ENCODE measurements at places on chromosomes 7 and 10.

- DNase-seq = no peak
Observed at GRCh38 chr10:102007796-102008195, 48.2 kb downstream of the ARMH3 start.

GRCh38 chr7:158193446-158193845 lies 394.2 kb downstream of the PTPRN2 start:
- no peak for DNase-seq

DNA sequence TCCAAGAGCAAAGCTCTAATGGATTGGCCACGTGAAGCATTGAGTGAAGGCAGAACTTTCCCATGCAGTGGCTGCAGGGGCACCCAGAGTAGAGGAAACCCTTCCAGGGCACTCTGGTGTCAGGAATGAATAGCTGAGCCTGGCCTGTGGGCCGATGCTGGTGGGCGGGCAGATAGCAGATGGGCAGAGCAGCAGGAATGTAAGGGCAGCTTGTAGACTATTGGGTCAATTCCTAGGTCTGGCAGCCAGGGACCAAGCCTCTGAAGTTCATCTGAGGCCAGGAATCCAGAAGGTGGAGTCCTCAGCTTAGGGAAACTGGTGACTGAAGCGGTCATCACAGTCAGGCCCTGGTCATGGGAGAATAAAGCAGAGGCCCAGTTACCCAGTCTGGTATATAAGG lies 115.4 kb downstream of the TMEM178B start:
- DNase-seq = no peak

- DNase-seq = peak; percentile 41
Observed at GRCh38 chr10:104935656-104936055, 294.6 kb downstream of the SORCS3 start.

DNA sequence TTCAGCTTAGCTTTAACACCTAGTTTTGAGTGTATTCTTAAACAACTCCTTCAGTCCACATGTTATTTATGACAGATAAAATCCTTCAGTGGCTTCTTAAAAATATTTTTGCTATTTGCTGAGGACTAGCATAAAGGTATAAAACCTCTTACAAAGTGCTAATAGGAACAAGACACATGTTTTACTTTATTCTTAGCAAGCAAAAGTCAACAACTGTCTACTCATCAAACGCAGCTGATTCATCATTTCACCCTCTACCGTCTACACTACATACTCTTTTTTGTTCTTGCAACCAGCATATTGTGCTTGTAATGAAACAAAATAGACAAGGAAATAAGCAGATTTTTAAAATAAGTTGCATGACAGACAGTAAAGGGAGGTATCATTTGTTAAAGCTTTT lies 319.7 kb downstream of the SNX13 start:
- DNase-seq = no peak

GRCh38 chr7:140653319-140654108 lies 12.9 kb upstream of the DENND2A start:
- peak; percentile 55 for DNase-seq

DNA sequence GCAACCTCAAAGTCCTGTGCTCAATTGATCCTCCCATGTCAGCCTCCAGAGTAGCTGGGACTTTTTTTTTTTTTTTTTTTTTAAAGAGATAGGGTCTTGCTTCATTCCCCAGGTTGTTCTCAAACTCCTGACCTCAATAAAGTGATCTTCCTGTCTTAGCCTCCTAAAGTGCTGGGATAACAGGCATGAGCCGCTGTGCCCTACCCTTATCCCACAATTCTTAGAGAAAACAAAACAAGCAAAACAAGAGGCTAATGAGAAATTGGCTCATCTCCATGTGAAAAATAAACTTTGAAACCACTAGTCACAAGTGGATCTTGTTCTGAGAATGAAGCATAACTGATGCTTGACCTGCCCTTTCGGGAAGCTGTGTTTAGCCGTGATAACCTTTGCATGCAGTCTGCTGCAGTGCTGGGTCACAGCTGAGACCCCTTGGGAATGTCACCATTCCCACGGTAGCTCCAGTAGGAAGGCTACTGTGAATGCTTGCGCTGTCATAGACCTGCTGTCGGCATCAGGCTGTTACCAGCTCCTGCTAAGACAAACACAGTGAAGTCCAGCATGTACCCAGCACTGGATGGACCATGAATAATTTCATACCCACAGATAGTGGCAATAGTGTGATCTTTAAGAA lies 290.7 kb upstream of the KIAA1217 start:
- no peak for DNase-seq

GRCh38 chr10:132881186-132881920 lies 61.0 kb downstream of the CFAP46 start:
- no peak for DNase-seq

GRCh38 chr10:29993319-29993915 lies 66.0 kb downstream of the JCAD start:
- no peak for DNase-seq

GRCh38 chr10:30897547-30897946 lies 134.1 kb downstream of the ZNF438 start:
- DNase-seq = no peak

DNA sequence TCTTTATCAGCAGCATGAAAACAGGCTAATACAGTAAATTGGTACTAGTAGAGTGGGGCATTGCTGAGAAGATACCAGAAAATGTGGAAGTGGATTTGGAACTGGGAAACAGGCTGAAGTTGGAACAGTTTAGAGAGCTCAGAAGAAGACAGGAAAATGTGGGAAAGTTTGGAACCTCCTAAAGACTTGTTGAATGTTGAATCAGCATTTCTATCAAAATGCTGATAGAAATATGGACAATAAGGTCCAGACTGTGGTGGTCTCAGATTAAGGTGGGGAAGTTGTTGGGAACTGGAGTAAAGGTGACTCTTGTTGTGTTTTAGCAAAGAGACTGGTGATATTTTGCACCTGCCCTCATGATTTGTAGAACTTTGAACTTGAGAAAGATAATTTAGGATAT lies 231.2 kb upstream of the KCND2 start:
- DNase-seq = no peak

GRCh38 chr10:125192005-125192404 lies 31.6 kb upstream of the CTBP2 start:
- DNase-seq = no peak

DNA sequence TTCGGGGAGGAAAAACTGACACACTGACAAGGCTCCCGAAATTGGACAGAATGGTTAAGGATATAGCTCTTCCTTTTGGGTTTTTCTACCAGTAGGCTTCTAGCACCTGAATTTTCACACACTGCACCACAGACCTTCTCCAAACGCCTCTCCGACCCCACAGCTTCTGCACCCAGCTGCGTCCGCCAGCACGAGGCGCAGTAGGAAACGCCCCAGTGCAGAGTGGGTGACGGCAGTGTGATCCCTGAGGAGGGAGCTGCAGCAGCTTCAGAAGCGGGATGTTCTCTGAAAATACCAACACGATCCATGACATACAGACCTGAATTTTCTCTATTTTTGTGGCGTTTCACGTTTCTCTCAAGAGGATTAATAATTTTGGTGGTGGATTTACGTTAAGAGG lies 25.9 kb downstream of the HSPB1 start:
- DNase-seq = no peak

DNA sequence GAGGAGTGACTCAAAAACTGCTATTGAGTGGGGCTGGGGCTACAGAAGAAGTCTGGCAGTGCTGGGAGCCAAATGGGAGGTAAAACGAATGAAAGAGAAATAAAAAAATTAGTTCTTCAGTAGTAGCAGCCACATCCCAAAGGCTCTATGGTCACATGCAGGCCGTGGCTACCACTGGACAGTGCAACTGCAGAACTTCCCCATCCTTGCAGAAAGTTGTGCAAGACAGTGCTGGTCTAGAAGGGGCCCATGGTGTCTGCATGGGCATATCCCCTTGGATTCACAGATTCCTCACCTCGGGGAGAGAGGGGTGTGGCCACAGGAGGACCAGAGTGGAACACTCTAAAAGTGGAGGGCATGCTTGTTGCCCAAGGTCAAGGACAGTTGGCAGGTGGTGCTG lies 47.6 kb downstream of the RPS24 start:
- no peak for DNase-seq

DNA sequence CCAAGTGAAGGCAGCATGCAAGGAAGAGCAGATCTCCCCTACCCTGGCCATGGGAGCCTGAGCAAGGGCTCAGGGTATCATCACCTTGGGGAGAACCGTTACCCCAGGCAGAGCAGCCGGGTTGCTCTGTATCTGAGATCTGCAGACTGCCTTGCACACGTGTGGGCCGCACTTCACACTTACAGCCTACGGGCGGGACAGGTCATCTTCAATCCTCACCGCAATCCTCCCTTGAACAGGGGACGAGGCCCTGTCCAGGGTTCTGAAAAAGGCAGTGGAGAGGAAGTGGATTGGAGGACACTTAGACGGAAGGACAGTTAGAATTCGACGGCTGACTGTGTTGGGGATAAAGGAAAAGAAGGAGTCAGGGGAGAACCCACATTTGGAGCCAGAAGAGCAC lies 51.4 kb downstream of the NPS start:
- DNase-seq = no peak

DNA sequence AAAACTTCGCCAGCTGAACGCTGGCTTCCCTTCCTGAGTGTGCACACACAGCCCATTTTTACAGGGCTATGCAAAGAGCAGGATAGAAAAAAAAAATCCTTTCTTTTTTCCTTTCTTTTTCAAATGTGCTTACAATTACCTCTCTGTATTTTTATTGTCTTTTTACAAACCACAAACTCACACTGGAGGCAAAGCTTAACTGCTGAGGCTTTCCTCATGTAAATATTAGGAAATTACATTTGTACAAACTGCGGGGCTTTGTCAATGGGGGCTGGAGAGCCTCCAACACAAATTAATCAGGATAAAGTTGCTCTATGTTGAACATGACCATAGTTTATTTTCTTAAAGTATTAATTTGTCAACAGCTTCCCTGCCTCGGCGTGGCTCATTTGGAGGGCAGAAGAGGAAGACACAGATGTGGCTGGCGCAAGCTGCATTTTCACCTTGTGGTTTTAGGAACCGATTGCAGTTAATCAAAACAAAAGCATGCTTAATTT lies 411.7 kb upstream of the MKI67 start:
- no peak for DNase-seq

GRCh38 chr7:157855016-157855415 lies 518.2 kb downstream of the DNAJB6 start:
- DNase-seq = no peak

- no peak for DNase-seq
Observed at GRCh38 chr7:156101355-156101754, 289.1 kb upstream of the SHH start.

DNA sequence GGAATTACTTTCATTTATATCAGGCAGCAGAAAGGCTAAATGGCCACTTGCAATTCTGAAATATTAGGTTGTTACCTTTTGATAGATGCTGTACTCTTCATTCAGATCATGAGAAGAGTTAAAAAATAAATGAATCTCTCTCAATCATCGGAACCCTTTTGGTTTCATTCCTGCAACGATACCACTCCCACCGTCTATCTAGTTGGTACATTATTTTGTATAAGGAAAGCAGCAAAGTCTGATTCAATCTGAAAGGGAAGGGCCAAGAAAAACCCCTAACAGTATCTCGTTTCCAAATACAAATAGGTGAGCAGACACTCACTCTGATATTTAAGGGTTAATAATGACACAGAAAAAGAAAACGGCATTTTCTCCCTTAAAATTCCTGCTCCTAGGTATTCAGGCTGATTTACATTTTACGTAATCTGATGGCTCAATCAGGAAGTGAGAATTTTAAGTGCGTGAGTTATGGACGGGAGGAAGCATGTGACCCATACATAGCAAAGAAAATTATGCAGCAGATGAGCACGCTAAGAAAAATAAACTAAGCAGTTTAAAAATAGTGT lies 209.4 kb upstream of the KLF14 start:
- peak; percentile 75 for DNase-seq

GRCh38 chr7:2686101-2686500 lies 1.9 kb upstream of the AMZ1 start:
- no peak for DNase-seq

DNA sequence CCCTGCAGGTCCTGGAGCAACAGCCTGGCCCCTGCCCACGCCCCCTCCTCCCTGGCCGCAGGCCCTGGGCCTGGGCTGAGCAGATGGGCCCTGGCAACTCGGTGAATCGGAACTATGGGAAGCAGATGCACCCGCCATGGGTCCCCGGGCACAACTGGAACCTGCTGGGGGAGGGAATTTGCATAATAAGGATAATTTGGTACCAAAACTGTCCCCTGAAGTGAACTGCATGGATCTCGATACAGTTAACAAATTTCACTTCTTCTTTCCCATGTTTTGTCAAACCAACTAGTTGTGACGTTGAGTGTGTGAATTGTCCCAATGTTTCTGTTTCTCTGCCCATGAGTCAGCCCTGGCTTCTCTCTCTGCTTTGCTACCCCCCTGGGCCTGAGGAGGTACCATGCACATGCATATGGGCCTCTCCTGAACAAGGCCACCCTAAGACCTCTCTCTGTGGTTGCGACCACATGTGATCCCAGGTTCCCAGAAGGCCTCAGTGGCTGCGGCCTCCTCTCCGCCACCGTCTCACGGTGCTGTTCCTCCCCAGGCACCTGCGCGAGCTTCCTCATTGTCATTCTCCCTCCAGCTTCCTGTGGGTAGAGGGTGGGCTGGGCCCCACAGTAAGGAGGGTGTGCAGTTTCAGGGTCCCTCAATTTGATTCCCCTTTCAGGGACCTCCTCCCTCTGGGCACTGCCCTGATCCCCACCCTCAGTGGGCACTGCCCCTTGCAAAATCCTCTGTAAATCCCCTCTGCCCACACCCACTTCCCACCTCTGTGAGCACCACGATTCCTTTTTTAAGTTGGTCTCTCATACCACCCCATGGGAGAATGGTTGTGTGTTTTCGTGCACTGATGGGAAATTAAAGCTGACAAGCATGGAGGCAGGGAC lies 40.0 kb downstream of the FIGNL1 start:
- DNase-seq = no peak
